ENCODE measurements at places on chromosomes 3 and 15. TPM values are rescaled to one million over a fixed set of nuclear protein-coding genes. Genes with fewer than 3 reads are reported as not detected.

Gene FOXB1
- not detected for total RNA-seq

Gene PTPN23
- 68.7 TPM for total RNA-seq

Gene NR2E3
- total RNA-seq, result not detected

Gene GOLGA6B
- not detected for total RNA-seq

Gene C3orf80
- total RNA-seq, result 0.50 TPM

Gene LMCD1
- total RNA-seq, result 26.1 TPM

DNA sequence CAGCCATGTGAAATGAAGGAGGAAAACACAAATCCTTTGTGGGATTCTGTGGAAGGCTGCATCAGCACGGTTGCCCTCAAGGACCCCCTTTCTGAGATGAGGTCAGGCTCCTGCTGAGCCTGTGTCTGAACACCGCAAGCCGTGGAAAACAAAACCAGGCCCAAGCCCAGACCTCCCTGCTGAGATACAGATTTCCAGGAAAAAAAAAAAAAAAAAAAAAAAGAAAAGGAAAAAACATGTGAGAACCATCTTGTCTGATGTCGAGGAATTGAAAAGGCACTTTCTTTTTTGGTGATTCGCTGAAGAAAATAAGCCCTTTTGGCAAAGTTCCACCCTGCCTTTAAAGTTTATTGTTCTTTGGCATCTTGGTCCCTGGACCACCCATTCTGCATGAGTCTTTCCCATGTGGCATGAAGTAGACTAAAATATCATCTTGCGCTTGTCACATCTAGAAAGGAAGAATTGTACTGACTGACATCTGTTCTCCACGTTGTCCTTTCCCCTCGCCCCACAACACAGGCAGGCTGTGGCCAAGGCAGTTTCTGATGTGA, 117.6 kb downstream of the CHST2 start:
- no peak for DNase-seq

GRCh38 chr15:72933976-72934375, 118.3 kb upstream of the NEO1 start:
- DNase-seq, result no peak

DNA sequence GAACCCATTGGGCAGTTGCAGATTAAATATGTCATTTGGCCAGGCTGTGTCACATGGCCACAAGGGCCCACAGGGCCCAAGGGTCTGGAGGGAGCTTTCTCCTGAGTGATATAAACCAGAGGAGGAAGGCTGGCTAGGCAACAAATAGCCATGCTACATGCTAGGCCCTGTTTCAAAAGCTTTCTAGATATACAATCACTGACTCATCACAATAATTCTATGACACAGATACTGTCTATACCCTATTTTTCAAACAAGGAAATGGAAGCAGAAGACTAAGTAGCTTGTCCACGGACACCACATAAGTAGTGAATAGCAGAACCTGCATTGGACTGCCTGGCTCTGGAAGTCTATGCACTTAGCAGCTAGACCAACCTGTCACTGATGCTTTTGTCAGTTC, 625.4 kb downstream of the NTRK3 start:
- no peak for DNase-seq

GRCh38 chr3:118196183-118196582, 838.5 kb downstream of the IGSF11 start:
- DNase-seq, result no peak

- no peak for DNase-seq
These were observed 85.7 kb downstream of the MEGF11 start for GRCh38 chr15:66167854-66168253.

DNA sequence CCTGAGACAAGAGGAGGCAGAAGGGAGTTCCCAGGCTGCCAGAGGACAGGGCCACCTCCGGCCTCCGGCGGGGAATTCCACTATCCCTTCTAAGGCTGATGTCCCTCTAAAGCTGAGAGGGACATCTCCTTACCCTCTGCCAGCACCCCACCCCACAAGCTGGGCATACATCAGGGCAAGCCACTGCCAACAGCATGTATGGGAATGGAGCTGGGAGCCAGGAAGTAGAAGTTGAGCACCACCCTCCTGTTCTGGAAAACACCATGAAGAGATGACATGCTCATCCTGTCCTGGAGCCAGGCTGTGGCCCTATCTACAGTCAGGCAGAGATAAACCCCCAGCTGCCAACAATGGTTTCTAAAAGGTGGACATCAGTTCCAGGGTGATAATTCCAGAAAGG, 7.1 kb downstream of the PLCD1 start:
- DNase-seq, result no peak

DNA sequence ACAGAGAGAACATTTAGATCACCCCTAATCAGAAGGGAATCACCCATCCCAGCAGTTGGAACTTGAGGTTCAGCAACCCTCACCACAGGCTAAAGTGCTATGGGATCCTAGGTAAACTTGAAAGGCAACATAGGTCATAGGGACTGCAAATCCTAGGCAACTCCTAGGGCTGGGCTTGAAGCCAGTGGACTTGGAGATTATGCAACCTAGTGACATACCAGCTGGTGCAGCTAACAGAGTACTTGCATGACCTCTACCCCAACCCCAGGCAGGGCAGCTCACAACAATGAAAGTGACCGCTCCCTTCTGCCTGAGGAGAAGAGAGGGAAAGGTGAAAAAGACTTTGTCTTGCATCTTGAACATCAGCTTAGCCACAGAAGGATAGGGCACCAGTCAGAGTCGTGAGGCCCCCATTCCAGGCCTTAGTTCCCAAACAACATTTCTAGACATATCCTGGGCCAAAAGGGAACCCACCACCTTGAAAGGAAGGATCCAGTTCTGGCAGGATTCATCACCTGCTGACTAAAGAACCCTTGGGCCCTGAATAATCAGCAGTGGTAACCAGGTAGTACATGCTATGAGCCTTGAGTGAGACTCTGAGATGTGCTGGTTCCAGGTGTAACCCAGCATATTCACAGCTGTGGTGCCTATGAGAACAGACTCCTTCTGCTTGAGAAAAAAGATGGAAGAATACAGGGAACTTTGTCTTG, 37.6 kb upstream of the FBN1 start:
- DNase-seq, result no peak

DNA sequence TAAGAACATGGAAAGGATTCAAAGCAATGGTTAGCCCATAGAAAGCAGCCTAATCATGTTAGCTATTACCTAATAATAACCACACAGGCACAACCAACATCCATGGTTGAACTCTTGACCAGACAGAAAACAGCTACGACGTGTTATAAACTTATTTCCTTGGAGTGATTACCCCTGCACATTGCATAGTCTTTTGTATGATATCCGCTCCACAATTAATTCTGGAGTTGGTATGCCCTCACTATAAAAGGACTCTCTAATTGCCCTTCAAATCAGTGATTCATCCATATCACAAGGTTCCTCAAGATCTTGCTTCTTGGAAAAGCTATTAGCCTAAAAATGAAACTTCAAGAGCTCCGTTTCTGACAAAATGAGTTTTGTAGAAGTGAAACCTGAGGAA, 117.9 kb downstream of the SYNPR start:
- no peak for DNase-seq

GRCh38 chr3:113436809-113437208, 4.5 kb downstream of the CFAP44 start:
- no peak for DNase-seq

GRCh38 chr15:25633862-25634261, 195.0 kb upstream of the UBE3A start:
- no peak for DNase-seq

DNA sequence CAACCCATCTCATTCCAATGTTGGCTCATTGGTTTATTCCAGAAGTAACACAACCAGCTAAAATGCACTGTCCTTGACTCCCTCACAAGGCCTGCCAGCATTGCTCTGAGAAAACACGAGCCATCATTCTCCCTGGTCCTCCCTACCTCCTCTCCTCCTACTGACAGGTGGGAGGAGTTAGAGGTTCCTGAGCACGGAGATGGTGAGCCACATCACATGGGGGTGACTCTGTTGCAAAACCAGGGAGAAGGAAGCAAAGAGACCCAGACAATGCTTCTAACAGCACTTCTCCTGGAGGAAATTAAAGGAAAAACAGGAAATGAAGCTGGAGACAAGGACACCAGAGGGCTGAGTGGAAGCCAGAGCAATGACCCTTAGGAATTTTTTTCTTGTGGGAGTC, 667.4 kb downstream of the NTRK3 start:
- no peak for DNase-seq

GRCh38 chr3:40829876-40830275, 305.1 kb downstream of the ZNF621 start:
- no peak for DNase-seq

DNA sequence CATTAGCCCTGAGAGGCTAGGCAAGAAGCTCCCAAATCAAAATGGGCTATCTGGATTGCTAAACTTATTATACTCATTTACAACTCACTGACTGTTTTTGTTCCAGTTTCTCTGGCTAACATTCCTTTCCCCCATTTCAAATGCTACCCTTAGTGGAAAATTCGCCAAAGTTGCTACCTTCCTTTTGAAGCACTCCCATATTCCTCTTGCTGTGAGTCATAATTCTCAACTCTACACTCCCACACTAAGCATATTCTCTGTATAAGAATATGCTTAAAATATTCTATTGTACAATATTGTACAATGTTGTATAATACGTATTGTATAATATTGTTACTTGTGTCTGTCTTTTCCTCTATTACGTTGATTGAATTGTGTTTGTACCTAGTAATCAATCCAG, 398.6 kb downstream of the PYDC2 start:
- no peak for DNase-seq
